Activated CD4-positive, alpha-beta T cell treated with anti-CD3 and anti-CD28 coated beads, Interleukin-2, amount 10 ng/mL, durations not matched to agents 24 days and 14 days (primary cell): ENCODE measurements at places on chromosomes 2 and 18. TPM values are rescaled to one million over a fixed set of nuclear protein-coding genes. Genes with fewer than 3 reads are reported as not detected.

RGPD4 gene
- total RNA-seq, result not detected in 2 replicates

PHLPP1 gene
- total RNA-seq, result 12.3 and 14.3 TPM in 2 replicates

CBLN2 gene
- not detected in 2 replicates for total RNA-seq

POTEJ gene
- not detected in 2 replicates for total RNA-seq
